ENCODE measurements at places on chromosomes 1 and 21. TPM values are rescaled to one million over a fixed set of nuclear protein-coding genes. Genes with fewer than 3 reads are reported as not detected.

RGSL1 gene
- total RNA-seq, result not detected

SEMA4A gene
- 1.9 TPM for total RNA-seq

CCDC185 gene
- not detected for total RNA-seq

TRIM62 gene
- 13.3 TPM for total RNA-seq

CD34 gene
- 0.08 TPM for total RNA-seq

PODN gene
- total RNA-seq, result not detected

ASAP3 gene
- total RNA-seq, result 0.53 TPM

SLC5A3 gene
- total RNA-seq, result 24.5 TPM

HES3 gene
- total RNA-seq, result not detected

SPRR2E gene
- not detected for total RNA-seq

CNR2 gene
- total RNA-seq, result 0.29 TPM

KRTAP21-2 gene
- total RNA-seq, result not detected

CATSPER4 gene
- not detected for total RNA-seq

CD1D gene
- not detected for total RNA-seq

OLFML2B gene
- total RNA-seq, result not detected

CASQ1 gene
- 0.35 TPM for total RNA-seq

TNFRSF9 gene
- 0.45 TPM for total RNA-seq

B3GALT2 gene
- total RNA-seq, result 0.26 TPM

VWA5B1 gene
- total RNA-seq, result 0.05 TPM

TLCD4 gene
- total RNA-seq, result 0.23 TPM

OMA1 gene
- total RNA-seq, result 30.2 TPM

RYR2 gene
- total RNA-seq, result not detected

TXNIP gene
- 461 TPM for total RNA-seq

OR14K1 gene
- total RNA-seq, result not detected

GSTM1 gene
- not detected for total RNA-seq

CHI3L1 gene
- not detected for total RNA-seq

SPRR5 gene
- total RNA-seq, result not detected

RNF207 gene
- 3.8 TPM for total RNA-seq

ADGRL2 gene
- total RNA-seq, result not detected

PLA2G2F gene
- not detected for total RNA-seq

ZBTB37 gene
- 11.0 TPM for total RNA-seq

CD1B gene
- total RNA-seq, result not detected

C1QB gene
- not detected for total RNA-seq

ADAMTS4 gene
- 1.8 TPM for total RNA-seq

SDC3 gene
- total RNA-seq, result 0.05 TPM

PLD5 gene
- not detected for total RNA-seq

KPRP gene
- not detected for total RNA-seq

CLDN8 gene
- total RNA-seq, result not detected

FAM72B gene
- 15.3 TPM for total RNA-seq

LCE2C gene
- not detected for total RNA-seq

DNASE2B gene
- total RNA-seq, result not detected

C1orf105 gene
- total RNA-seq, result 0.25 TPM

ASPM gene
- 66.3 TPM for total RNA-seq

LORICRIN gene
- total RNA-seq, result not detected

LRRC7 gene
- not detected for total RNA-seq

All from activated naive CD4-positive, alpha-beta T cell treated with anti-CD3 and anti-CD28 coated beads, Interleukin-2, amount 10 ng/mL, durations not matched to agents 5 hours and 36 hours (primary cell).